ENCODE measurements at places on chromosomes 3 and 15.

DNA sequence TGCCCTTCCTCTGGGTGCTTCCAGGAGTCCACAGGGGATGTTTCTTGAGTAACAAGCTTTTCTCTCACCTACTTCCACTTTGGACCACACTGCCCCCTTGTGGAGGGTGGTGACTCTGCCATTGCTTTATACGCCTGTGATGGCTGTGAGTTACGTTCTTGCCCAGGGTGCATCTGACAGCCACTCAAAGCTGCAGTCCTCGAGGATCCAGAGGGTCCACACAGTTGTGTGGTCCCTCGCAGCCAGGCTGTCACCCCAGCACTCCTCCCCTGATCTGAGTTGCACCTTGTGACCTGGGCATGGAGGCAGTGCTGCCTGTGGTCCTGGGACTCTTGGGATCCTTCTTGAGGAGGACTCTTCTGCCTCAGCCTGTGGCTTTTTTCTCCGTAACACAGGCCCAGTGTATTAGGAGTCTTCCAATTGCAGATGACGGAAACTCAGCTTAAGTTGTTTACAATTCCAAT, 23.4 kb downstream of the FOXL2 start:
- peak; percentile 79 for DNase-seq
- no peaks in the 10 kb centered on the region for H3K27me3 ChIP-seq
- H3K4me3 ChIP-seq = no peak overlapping the region
- no peak overlapping the region for H3K27ac ChIP-seq
- peaks cover 18% of the 10 kb centered on the region for H3K4me1 ChIP-seq

GRCh38 chr15:82649226-82649999, 2.2 kb upstream of the CPEB1 start:
- no peak overlapping the region for H3K4me3 ChIP-seq
- no peak for DNase-seq
- peaks cover 15% of the 10 kb centered on the region for H3K4me1 ChIP-seq
- H3K27me3 ChIP-seq = peaks cover 24% of the 10 kb centered on the region
- H3K36me3 ChIP-seq = no peaks in the 10 kb centered on the region

DNA sequence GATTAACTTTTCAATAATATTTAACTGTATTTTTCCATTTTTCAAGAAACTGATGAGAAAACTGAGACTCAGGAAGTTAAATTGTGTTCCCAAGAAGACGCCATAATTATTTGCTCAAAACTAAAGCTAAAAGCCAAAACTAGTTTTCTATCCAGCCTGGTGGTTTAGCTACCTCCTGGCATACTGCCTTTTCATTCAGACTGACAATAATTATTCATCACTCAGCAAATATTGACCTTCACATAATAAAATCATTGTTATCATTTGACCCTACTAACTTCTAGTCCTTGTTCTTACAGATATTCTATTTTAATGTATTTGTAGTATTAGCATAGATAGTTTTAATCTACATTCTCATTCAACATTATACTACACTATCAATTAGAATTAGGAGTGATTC, 210.6 kb upstream of the GADL1 start:
- H3K27me3 ChIP-seq = no peaks in the 10 kb centered on the region
- peaks cover 9% of the 10 kb centered on the region for H3K4me1 ChIP-seq
- no peak overlapping the region for H3K4me3 ChIP-seq
- DNase-seq = no peak

DNA sequence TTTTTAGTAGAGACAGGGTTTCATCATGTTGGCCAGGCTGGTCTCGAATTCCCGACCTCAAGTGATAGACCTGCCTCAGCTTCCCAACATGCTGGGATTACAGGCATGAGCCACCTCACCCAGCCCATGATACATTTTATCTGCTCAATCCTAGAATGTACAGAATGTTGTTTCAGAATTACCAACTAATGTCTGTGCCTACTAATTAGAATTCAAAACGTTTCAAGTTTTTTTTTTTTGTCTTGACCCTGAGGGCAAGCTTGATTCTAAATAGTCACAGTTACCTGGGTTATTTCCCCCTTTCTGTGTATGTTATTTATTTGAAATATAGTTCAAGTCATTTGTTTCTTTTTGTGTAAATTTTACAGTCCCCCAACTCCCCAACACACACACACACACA, 5.3 kb upstream of the KIF23 start:
- no peak overlapping the region for H3K4me3 ChIP-seq
- H3K27ac ChIP-seq = no peak overlapping the region
- DNase-seq = no peak
- H3K27me3 ChIP-seq = no peaks in the 10 kb centered on the region
- peaks cover 69% of the 10 kb centered on the region for H3K36me3 ChIP-seq
- H3K4me1 ChIP-seq = peaks cover 44% of the 10 kb centered on the region

GRCh38 chr3:152760024-152760563, 74.8 kb upstream of the P2RY1 start:
- H3K27ac ChIP-seq = no peak overlapping the region
- no peaks in the 10 kb centered on the region for H3K27me3 ChIP-seq
- no peak for DNase-seq

DNA sequence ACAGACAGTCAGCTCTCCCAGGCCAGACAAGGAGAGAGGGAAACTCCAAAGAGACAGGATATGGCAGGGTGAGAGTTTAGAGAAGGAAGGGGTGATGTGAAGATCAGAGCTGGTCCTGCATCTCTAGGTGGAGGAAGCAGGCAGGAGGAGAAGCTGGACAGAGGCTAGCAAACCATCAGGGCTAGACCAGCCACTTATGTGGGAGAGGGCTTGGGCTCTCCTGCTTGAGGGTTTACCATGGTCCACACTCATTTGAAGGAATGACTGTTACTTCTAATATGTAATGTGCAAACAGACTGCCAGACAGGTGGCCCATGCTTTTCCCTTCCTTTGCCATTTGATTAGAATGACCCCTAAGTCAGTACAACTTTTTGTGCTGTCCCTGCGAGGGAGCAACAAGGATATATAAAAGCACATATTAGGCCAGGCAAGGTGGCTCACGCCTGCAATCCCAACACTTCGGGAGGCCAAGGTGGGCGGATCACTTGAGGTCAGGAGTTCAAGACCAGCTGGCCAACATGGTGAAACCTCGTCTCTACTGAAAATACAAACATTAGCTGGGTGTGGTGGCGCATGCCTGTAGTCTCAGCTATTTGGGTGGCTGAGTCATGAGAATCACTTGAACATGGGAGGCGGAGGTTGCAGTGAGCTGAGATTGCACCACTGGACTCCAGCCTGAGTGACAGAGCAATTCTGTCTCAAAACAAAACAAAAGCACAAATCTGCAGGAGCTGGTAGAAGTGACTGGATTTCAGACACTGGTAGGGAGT, 41.0 kb upstream of the MANF start:
- H3K36me3 ChIP-seq = no peaks in the 10 kb centered on the region
- H3K4me1 ChIP-seq = peaks cover 44% of the 10 kb centered on the region
- peak; percentile 76 for DNase-seq
- H3K4me3 ChIP-seq = no peak overlapping the region

DNA sequence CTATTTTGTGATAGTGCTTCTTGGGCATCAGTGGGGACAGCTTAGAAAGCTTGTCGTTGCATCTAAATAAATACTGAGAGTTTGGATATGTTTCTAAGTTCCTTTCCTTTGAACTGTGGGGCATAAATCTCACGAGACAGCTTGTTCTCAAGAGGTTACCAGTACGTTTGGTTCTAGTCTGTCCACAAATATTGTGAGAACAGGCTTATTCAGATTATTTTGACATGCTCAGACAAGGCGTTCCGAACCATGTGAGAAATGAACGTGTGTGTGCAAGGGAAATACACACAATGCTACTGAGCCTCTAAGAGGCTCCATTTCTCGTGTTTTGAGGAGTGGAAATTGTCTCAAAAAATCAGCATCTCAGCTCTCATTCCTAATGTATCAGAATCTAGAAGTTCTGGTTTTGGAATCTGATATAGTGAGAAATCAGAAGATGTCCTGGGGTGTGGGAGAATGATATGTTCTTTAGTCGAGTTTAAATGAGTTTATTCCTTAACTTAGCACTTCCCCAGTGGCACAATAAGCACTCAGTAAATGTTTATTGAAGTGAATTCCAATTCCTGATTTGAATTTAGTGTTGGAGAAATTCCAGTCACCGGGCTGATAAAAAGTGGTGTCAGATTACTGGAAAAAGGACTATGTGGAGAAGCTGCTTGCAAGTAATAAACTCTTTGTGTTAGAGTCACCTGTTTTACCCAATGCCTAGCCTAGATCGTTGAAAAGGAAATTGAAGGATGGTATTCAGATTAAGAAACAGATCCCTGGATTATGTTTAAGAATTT, 481.5 kb downstream of the LPP start:
- peaks cover 23% of the 10 kb centered on the region for H3K36me3 ChIP-seq
- DNase-seq = peak; percentile 28
- H3K27ac ChIP-seq = no peak overlapping the region
- no peak overlapping the region for H3K4me3 ChIP-seq
- no peaks in the 10 kb centered on the region for H3K27me3 ChIP-seq

Data from SJSA1 (cell line).